Mesenteric fat pad (tissue), 1 donor: ENCODE measurements at places on chromosomes 1 and 21.

DNA sequence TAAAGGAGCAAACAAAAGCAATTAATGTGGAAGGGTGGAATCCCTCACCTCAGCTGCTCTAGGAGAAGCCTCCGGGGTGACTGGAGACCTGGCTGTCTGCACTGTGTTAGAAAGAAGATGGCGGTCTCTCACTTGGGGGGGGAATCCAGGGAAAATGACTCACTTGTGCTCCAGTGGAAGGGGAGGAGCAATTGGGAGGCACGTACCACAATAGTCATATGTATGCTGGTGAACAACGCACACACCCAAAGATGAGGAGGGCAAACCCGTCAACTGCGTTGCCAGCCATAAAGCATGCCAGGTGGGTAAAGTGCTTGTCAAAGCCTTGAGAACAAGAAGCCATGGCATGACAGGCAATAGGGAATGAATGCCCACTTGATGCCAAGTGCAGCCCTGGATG, 22.1 kb downstream of the PLEKHA6 start:
- no peak for DNase-seq

DNA sequence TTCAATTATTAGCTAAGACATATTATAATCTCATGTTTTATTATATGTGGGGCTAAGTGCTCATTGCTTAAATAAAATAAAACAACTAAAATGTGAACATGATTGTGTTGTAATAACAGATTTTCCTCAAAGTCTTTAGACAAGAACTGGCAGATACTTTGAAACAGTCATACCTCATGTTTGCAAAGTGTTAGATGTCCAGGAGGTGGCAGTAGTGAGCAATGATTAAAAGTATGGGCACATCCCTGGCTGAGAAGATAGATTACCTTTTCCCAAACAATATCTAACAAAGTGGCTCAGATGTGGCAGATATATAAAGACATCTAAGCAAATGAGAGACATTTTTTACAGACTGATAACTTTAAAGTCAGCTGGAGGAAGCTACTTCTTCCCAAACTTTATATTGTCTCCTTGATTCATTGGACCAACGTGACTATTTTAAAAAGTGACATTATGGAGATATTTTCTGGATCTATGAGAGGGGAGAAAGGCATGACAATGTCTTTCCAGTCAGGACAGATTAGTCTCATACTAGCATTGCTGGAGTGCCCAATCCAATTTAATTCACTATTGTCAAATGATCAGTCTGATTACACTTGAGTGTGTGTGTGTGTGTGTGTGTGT, 269.8 kb downstream of the S1PR1 start:
- no peak for DNase-seq

DNA sequence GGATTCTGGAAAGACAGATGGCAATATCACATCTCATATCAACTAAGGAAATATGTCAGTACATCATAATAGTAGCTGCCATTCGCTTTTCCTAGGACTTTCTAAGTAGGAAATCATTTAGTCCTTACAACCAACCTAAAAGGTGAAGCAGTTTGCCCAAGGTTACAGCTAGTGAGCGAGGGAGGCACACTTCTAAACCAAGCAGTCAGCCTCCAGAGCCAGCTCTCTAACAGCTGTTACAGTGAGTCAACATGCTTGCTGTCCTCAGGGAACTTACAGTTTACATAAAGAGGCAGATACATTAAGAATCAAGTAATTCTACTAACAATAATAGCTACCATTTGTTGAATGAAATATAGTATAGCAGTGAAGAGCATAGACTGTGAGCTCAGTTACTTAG, 57.1 kb downstream of the GIPC2 start:
- no peak for DNase-seq

GRCh38 chr21:25907573-25908275, 173.0 kb downstream of the GABPA start:
- DNase-seq, result no peak

DNA sequence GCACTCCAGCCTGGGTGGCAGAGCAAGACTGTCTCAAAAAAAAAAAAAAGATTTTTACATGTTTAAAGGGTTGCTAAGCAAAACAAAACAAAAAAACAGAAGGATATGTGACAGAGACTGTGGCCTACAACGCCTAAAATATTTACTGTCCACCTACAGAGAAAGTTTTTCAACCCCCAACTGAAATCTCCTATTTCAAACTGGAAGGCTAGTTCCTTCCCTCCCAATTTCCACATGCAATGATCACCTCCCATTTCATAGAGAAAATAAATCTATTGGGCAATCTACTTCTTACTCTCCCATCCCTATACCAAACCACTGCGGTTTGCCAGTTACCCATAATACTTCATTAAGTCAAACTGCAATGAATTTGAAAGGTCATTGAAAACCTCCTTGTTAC, 74.2 kb downstream of the ST3GAL3 start:
- DNase-seq, result no peak

- DNase-seq, result no peak
Observed at GRCh38 chr1:227929751-227930472, 17.8 kb downstream of the WNT9A start.

GRCh38 chr1:148388260-148389026, 94.7 kb downstream of the PPIAL4G start:
- peak; percentile 92 for DNase-seq

DNA sequence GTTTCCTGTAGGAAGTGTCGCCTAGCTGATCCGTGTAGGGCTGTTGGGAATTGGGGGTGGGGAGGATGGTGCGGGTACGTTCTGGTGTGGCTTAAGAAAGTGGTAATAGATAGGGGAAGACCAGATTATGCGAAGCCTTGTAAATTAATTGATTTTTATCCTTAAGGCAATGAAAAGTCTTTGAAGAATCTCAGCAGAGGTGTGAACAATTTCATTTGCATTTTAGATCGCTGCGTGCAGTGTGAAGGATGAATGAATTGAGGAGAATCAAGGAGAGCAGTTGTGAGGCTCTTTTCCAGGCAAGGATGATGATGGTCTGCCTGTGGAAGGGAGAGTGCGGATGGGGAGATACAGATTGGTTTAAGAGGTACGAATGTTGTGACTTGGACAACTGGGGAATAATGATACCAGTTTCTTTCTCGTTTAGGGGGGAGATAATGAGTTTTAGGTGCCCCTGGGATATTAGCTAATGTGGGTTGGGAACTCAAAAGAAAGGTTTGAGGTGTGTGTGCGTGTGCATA, 813 bp upstream of the DEDD start:
- DNase-seq, result no peak

DNA sequence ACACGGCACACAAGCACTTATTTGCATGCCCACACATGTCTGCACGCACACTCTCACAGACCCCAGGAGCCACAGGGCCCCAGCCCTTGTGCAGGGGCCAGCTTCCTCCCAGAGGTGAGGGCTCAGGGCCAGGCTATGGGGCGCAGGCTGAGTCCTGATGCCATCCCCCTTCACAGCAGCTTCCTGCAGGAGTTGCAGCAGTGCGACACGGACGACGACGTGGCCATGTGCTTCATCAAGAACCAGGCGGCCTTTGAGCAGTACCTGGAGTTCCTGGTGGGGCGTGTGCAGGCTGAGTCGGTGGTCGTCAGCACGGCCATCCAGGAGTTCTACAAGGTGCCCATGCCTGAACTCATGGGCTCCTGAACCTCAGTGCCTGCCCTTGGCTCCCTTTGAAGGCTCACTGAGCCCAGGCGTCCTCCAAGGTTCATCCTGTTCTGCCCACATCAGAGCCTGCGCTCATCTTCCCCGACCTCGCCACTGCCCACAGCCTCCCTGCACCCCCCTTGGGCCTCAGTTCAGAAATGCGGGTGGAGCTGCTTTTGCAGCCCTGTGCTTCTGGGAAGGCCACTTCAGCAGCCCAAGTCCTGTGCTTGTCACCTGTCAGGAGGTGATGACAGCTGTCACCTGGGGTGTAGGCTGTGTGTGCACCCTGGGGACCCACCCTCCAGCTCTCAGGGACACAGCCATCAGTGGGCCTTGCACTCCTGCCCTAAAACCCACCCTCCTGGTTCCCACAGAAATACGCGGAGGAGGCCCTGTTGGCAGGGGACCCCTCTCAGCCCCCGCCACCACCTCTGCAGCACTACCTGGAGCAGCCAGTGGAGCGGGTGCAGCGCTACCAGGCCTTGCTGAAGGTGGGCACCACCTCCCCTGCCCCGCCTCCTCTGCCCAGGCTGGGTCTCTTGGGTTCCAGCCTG, 66.6 kb downstream of the TRIM11 start:
- DNase-seq, result peak; percentile 67

DNA sequence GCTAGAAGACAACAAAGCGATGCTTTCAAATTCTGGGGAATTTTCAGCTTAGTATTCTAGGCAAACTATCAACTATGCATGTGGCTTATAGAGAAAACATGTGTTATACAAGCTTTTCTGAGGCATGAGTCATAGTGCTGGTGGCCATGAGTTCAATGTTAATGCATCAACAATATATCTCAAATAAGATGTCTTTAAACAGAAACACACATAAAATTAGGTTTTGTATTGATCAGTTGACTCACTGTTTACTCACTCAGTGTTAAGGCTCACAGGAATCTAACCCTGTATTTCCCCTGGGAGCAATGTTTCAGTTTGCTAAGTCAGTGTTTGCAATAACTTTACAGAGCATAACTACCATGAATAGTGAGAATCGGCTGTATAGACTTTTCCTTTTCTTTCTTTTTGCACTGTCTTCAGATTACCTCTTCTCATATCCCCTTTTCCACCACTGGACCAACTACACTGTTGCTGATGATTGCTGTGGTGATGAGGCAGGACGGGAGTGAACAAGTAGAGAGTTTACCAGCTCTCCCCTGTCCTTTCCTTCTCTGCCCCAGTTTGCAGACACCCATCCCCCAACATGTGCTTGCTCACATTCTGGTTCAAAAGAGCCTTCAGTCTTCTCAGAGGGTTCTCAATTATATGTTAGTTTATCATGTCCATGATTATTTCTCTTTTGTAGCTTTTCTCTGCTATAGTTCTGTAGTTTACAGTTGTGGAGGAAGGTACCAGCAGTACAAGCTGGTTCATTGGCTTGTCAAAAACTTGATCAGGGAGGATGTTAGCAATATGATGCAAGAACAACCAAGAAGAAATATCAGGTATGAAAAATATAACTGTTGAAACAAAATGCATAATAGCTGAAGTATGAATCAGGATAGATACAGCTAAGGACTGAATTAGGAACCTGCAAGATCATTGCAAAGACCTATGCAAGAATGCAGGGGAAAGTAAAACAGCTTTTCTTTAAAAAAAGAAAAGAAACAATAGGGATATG, 23.9 kb downstream of the CD2 start:
- no peak for DNase-seq

DNA sequence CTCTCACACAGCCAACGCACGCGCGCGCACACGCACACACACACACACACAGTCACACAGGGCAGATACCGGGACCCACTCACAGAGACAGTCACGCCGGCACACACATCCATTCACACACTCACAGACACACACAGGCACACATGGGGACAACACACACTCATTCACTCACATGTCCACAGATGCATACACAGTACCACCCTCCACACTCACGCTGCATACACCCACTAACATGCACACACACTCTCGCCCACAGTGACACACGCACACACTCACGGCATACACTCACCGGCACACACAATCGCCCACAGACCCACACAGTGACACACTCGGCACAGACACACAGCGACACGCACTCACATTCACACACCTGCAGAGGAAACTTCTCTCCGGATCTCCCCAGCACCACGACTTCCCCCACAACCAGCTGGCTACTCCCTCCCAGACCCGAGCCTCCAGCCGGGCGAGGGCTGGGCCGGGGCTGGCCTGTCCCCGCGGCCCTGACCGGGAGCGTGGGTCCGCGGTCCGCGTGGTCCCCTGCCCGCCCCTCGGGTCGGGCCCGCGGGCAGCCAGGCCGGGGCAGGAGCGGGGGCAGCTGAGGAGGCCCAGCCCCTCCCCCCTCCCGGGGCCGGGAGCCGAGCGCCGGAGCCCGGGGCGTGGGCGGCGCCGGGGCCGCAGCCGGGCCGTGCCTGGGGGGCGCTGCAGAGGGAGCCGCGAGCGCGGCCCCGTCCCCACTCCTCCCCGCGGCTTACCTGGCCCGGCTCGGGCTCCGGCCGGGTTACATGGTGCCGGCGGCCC, 552 bp downstream of the DLGAP3 start:
- no peak for DNase-seq

GRCh38 chr1:28428012-28428411, 58.5 kb downstream of the PHACTR4 start:
- no peak for DNase-seq

DNA sequence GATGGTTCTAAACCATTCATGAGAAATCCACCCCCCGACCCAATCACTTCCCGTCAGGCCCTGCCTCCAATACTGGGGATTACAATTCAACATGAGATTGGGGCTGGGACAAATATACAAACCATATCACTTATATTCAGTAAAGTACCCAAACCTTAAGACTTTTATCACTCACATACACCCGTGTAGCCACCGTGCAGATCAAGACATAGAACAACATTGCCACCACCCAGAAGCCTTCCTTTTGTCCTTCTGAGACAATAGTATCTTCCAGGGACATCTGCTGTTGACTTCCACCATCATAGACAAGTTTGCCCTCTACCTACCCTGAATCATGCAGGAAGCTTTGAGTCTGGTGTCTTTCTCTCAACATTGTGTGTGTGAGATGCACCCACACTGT, 37.5 kb downstream of the CLIC6 start:
- DNase-seq, result no peak

DNA sequence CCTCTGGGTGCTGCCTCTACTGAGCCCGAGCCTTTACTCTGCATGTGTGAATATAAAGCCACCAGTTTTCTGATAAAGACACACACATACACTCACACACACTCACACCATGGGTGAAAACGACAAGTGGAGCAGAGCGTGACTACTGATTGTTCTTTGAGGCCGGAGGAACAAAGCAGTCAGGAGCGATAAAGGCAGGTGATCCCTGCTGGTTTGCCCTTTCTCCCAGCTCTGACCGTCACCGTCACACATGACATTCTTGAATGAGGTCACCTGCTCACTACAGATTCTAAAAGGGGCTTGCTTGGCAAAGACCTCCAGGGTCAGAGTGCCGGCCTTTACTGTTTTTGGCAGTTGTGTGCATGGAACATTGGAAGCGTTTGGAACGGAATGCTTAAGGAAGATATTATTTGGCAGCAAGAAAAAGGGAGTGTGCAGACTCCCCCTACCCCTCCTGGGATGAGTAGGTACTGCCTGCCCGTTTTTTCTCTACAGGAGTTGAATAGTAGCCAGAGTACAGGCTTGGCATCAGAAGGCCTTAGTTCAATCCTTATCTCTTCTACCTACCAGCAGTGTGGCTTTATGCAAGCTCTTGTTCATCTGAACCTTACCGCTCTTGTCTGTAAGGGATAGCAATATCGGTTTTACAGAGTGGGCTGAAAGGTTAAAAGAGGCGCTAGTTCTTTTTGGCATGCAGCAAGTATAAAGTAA, 79.7 kb downstream of the PBX1 start:
- no peak for DNase-seq

DNA sequence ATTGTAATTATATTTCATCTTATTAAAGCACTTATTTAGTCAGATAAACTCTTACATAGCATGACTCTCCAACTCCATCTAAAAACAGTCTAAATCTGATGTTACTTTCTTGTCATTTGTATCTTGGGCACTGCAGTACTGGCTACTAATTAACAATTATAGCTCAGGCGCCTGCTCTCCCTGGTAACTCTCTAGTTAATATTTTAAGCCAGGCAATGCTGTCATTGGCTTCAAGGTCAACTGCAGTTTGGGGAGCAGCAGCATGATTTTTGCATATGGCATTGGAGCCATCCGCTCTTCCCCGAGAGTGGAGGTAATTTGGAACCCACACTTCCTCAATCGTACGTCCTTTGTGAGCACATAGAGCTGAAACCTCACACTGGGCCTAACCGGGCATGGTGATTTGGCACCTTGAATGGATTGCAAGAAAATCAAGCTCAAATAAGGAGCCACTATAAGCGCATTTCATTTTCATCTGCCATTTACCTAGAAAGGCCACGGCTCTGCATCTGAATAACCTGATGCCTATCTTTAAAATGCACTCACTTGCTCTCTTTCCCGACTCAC, 187.7 kb downstream of the KAZN start:
- no peak for DNase-seq
